Daoy (cell line): ENCODE measurements at places on chromosomes 5 and 9. TPM values are rescaled to one million over a fixed set of nuclear protein-coding genes. Genes with fewer than 3 reads are reported as not detected.

DNA sequence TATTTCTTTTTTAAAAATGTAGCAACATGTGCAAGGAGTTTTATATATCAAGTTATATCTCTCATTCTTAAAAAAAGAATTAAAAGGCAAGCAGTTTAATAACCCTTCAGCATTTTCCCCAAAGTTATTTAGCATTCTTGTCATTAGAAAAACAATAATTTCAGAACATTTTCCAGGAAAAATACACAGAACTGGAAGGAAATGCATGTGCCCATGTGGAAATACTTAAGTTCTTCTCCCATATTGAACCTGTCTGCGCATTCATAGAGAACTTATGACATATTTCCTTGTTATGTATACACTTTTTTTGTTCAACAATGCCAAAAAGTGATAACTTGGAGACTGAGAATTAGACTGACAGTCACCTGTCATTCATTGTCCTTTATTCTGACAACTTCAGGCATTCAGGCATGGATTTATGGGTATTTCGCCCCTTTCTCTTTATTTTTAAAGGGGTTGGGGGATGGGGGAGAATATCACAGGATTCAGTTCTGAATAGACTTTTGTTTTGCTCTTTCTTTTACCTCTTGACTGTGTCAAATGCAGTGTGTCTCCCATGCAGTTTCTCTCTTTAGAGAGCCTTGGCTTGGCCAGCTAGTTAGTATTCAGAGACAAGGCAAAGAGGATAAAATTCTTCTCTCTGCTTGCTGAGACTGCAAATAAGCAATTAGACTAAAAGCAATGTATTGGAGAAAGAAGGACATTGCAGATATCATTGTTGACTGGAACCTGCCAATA lies 701.0 kb downstream of the NR2F1-AS1 start:
- DNase-seq, result no peak

The SLC9A3 gene
- 1.3 and 2.2 TPM in 2 replicates for total RNA-seq

DNA sequence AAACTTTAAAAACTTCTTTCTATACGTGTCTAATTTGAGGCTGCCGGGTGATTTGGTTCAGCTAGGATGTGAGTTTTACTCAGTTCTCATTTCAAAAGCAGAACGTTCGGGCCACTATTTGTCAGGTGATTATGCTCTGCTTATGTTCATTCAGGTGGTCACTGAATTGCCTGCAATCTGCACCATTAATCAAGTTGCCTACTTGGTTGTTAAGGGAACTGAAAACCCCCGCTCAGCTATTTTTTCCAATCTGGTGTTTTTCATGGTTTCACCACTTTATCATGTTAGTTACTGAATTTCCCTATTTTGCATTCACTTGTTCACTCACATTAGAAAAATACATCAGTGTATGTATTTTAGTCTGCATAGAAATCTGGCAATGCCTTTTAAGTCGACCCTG lies 523.0 kb downstream of the CSNK1G3 start:
- DNase-seq, result no peak

DNA sequence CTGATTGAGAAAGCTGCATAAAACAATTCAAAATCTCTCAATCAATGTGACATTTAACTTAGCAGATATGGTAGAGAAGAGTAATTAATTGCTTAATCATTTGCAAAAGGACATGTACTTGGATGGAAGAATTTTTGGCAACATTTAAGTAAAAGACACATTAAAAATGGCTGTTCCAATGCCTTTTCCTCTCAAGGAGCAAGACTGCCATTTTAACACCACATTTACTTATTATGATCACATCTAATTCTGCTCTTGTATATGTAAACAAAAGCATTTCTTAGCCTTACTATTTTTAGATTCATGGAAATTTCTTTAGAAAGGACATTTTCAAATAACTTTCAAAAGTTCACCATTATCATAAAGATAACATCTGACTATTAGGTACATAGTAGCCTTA lies 360.0 kb downstream of the HINT1 start:
- DNase-seq, result no peak

GRCh38 chr5:167285591-167285990 lies 1005.9 kb upstream of the WWC1 start:
- no peak for DNase-seq

- DNase-seq, result no peak
These were observed 1.6 kb downstream of the FNIP1 start for GRCh38 chr5:131795228-131795627.

DNA sequence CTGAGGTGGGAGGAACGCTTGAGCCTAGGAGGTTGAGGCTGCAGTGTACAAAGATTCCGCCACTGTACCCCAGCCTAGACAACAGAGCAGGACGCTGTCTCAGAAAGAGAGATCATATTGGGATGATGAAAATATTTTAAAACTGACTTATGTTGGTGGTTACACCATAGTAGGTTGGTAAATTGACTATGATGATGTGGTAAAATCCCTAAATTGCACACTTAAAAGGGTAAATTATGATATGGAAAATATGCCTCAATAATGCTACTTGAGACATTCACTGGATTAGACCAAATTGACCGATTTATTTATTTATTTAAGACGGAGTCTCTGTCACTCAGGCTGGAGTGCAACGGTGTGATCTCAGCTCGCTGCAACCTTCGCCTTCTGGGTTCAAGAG lies 21.9 kb upstream of the TOR1B start:
- DNase-seq, result no peak

The ABLIM3 gene
- 6.4 and 10.6 TPM in 2 replicates for total RNA-seq

DNA sequence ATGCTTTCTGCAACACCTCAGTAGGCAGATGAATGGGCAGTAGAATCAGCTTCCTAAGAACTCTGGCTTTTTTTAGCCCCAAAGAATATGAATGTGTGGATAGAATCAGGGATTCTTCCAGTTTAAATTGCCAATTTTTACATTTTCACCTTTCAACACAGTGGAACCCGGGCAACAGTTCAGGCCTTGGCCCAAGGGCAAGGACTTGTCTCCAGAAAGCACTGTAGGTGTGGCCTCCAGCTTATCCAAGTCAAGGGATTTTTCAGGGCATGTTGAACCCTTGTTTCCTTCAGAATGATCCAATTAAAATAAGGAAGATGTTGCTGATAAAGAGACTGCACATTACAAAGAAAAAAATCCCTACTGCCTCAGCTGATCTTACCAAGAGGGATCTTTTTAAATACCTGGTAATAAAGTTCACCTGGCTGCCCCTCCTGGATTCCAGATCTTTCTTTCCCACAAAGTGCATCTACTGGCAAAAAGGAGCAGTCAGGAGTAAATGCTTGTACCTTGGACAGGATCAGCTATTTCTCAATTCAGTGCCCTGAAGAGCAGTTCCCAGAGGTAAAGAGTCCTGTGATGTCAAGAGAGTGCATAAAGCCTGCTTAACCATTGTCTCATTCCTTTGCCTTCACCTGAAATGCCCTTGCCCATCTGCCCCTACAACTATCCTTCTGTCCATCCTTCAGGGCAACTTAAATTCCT lies 80.1 kb upstream of the PLPP6 start:
- no peak for DNase-seq

GRCh38 chr5:57538341-57538955 lies 55.8 kb upstream of the ACTBL2 start:
- DNase-seq, result peak; percentile 94

DNA sequence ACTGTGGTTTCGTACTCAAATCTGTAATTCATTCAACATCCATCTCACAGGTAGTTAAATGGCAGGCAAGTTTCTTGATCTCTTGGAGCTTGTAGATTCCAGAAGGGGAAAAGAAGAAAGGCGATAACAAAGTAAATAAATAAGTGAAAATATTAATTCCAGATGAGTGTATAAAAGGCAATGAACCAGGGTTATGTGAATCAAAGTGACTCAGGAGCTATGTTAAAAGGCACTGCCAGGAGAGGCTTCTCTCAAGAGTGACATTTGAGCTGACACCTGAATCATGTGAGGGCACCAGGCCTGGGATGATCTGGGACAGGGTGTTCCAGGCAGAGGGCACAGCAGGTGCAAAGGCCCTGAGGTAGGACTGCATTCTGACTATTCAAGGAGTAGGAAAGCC lies 45.0 kb downstream of the DOCK2 start:
- DNase-seq, result no peak

The RNF183 gene
- not detected in 2 replicates for total RNA-seq

DNA sequence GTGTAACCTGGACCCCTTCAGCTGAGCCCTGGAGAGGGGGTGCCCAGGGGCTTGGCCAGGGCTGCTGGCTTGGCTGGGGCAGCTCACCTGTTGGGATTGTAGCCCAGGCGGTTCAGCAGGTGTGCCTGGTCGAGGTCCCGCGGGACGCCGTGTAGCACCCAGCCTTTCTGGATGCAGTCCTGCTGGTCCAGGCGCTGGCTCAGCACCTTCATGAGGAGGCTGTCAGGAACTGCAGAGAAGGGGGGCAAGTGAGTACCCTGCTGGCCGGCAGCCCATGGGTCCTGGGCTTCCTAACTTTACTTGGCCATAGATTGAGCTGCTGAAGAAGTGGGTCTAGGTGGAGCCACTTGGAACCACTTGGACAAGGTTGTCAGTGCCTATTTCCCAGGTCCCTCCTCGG lies 85.5 kb downstream of the AK8 start:
- no peak for DNase-seq

GRCh38 chr5:176927562-176927961 lies 28.4 kb upstream of the HK3 start:
- DNase-seq, result no peak

DNA sequence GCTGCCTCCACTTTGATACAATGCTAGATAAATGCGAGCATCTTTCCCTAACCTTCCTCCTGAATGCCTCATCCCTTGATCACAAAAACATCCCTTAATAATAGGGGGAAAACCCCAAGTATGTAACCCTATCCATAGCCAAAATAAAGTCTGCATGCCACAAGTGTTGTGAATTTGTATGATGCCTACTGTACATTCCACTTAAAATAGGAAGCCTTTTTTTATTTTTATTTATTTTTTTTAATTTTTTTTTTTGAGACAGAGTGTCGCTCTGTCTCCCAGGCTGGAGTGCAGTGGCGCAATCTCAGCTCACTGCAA lies 207.0 kb downstream of the AOPEP start:
- DNase-seq, result no peak

The TMEM38B gene
- total RNA-seq, result 34.7 and 64.2 TPM in 2 replicates

The TLX3 gene
- 20.1 and 21.9 TPM in 2 replicates for total RNA-seq

GRCh38 chr9:17695482-17695881 lies 116.6 kb downstream of the SH3GL2 start:
- no peak for DNase-seq

- DNase-seq, result peak; percentile 93
These were observed 31.8 kb downstream of the FABP6 start for GRCh38 chr5:160260881-160261815.

DNA sequence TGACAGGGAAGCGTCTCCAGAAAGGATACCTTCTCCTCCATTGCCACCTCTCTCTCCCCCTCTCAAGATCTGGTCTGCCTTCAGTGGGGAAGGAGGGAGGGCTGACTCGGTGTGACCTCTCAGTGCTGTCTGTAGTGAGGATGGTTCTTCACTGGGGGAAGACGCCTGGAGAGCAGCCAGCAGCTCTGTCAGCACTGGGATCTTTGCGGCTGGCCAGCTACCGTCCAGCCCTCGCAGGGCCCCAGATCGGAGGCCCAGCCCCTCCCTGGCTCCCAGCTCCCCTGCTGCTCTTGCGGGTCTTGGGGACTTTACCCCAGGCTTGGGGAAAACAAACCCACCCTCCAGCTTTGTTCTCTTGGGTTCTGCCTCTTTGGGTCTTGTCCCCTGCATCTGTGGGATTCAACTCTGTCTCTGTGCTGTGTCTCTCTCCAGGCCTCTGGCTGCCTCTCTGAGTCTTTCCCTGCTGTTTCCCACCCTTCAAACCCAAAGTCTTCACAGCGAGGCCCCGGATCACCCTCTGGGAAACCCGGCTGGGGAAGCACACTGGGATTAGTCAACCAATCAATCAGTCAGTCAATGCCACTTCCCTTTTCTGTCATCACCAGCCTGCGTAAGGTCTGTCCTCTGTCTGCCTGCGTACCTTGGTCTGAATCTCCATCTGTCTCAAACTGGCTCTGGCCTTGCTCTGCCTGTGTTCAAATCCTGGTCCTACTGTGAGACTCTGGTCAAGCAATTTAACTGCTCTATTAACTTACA lies 23.0 kb downstream of the FGF18 start:
- DNase-seq, result no peak

DNA sequence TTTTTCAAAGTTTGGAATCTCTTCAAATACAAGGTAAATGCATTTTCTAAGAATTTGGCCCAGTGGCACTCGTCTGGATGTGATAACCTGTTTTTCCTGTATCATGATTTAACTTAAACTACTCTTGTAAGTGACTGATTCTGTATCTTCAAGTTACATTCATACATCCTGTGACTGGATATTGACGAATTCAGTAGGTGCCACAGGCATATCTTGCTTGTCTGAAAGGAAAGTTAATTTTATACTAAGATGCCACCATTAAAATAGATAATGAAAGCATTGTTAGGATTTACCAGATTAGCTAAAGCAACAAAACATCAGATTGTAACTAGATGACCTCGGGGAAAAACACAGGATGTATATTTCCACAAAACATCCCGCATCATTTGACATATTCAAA lies 175.3 kb upstream of the ZNF608 start:
- no peak for DNase-seq

DNA sequence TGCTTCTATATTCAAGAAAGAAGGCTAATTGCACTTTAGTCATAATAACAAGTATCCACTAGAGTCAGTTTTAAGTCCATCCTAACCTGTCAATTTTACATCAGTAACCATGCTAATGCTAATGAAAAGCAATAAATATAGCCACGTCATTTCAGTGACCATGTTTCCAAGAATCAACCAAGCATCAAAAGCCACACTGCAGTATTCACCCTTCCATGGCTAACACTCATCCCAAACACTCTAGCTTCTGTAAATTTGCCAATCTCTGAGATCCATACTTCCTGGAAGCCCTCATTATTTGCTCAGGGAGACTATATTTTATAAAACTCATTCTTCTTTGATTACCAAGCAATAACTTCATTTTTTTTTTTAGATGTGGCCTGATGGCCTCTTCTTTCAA lies 712.0 kb downstream of the CETN3 start:
- no peak for DNase-seq

The HCN1 gene
- total RNA-seq, result not detected in 2 replicates

DNA sequence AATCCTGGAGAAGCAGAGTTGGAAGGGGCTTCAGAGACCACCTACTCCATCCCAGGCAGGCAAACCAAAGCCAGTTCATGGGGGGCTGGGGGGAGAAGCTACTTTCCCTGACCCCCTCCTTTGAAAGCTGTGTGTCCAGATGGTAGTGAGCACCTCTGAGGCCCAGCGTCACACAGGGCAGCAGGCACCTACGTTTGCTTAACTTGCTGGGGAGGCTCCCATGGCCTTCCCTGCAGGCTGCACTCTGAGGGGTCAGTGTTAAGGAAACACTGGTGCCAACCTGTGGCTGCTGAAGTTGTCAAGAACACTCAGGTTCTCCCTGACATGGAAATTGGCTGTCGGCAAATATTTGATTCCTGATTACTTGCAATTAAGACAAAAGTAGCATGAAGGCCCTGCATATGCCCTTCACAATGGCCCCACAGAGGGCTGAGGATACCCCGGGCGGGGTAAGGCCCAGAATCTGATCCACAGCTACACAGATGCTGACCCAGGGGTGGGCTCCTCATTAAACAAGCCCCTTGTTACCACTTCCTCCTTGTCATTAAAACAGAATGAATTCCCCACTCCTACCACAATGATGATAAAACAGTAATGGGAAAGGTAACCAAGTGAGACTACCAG lies 208.5 kb downstream of the FSTL4 start:
- DNase-seq, result no peak
